ENCODE measurements at places on chromosomes 3 and 15.

- DNase-seq = no peak
Measured at GRCh38 chr3:134364936-134365765, 9.1 kb downstream of the AMOTL2 start.

GRCh38 chr15:73024168-73024567 lies 28.1 kb upstream of the NEO1 start:
- DNase-seq = no peak

- DNase-seq = no peak
Measured at GRCh38 chr15:101522091-101522490, 32.6 kb upstream of the PCSK6 start.

DNA sequence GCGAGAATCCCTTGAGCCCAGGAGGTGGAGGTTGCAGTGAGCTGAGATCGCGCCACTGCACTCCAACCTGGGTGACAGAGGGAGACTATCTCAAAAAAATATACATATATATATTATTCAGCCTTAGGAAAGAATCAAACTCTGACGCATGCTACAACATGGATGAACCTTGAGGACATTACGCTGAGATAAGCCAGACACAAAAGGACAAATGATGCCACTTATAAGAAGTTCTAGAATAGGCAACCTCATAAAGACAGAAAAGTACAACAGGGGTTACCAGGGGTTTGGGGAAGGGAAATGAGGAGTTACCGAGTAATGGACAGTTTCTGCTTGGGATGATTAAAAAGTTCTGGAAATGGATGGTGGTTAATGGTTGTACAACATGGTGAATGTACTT lies 727 bp downstream of the PDHB start:
- DNase-seq = no peak

- DNase-seq = no peak
Measured at GRCh38 chr3:12750223-12750622, 8.8 kb downstream of the TMEM40 start.

- DNase-seq = no peak
Measured at GRCh38 chr15:101499863-101500713, 10.6 kb upstream of the PCSK6 start.

DNA sequence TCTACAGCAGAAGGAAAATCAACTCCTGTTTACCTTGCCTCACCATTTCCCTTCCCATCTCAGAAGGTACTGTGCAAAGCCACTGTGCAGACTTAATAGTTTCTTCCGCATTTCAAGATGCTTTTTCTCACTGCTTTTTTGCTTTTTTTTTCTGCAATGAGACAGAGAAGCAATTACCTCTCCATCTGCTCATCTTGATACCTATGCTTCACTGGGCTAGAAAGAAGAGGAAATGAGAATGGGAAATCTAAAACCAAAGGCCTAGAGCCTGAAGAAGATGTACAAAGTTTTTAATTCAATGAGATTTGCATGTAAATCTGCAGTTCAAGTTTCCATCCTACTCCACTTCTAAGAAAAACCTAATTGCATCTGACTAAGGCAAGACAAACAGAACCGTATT lies 238.1 kb upstream of the SETMAR start:
- DNase-seq = no peak

DNA sequence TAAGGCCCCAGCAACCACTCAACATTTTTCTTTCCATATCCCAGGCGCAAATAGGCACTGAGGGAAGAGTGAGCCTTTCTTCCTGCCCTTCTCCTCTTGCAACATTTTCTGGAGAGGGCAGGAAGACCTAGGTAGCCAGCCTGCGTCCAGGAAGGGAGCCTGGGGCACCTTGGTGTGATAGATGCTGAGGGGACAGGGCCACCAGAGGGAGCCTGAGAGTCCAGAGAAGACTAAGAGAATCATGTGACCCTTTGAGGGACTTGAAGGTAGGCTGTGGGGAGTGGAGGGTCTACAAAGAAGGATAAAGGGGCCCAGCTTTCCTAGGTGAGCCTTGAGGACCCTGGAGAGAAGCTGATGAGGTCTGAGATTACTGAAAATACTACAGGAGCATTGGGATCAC lies 346.6 kb downstream of the CNTN6 start:
- DNase-seq = no peak

DNA sequence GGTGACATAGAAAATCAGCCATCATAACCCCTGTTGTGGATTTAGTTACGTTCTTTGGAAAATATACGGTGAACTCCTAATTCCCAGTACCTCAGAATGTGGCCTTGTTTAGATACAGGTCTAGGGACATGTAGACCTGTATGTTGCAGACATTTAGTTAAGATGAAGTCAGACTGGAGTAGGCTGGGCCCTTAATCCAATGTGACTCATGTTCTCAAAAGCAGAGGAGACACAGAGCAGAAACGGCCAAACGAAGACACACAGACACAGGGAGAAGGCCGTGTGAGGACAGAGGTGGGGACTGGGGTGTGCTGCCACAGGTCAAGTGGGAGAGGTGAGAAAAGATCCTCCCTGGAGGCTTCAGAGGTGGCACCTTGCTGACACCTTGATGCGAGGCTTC lies 119.0 kb upstream of the PROK2 start:
- DNase-seq = no peak

DNA sequence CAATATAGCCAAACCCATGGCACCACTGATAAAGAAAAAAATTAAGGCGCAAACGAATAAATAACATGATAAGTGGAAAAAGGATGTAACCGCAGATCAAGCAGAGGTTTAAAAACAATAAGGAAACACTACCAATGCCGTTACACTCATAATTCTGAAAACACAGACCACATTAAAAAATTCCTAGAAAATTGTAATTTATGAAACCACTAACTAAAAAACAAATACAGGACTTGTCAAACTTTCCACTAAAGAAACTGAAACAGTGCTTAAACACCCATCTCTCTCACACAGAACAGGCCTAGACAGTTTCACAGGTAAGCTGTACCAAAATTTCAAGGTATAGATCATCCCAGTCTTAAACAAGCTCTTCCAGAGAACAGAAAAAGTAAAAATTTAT lies 28.4 kb downstream of the PCSK6 start:
- no peak for DNase-seq

- DNase-seq = no peak
Measured at GRCh38 chr3:45635475-45636256, 41.1 kb downstream of the LIMD1 start.

- no peak for DNase-seq
Measured at GRCh38 chr3:41417574-41417973, 218.3 kb downstream of the CTNNB1 start.

DNA sequence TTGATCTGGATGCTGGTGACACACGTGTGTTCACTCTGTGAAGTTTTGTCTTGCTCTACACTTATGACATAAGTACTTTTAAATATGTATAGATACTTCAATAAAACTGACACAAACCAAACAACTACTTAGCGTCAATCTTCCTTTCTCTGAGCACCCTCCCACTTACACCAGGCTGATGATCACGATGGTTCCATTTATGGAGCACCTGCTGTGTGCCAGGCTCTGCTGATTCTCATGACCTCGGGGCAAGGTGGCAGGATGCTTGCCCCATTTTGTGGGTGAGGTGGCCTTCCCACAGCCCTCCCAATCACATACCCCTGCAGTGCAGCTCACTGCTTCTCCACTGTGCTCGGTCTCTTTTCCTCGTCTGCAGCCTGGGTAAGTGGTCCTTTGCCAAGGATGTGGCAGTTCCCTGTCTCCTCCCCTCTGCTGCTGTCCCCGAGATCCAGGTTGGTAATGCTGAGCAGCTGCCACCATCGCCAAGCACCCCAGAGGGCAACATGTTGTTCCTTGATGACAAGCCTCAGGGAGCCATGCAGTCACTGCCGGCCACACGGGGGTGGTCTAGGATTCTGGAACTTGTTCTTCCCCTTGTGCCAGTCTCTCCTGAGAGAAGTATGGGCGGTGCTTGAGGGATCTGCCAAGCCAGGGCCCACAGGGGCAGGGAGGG lies 20.6 kb upstream of the ADCY5 start:
- DNase-seq = no peak
